HCT116 (cell line): ENCODE measurements at places on chromosomes 12 and 14.

DNA sequence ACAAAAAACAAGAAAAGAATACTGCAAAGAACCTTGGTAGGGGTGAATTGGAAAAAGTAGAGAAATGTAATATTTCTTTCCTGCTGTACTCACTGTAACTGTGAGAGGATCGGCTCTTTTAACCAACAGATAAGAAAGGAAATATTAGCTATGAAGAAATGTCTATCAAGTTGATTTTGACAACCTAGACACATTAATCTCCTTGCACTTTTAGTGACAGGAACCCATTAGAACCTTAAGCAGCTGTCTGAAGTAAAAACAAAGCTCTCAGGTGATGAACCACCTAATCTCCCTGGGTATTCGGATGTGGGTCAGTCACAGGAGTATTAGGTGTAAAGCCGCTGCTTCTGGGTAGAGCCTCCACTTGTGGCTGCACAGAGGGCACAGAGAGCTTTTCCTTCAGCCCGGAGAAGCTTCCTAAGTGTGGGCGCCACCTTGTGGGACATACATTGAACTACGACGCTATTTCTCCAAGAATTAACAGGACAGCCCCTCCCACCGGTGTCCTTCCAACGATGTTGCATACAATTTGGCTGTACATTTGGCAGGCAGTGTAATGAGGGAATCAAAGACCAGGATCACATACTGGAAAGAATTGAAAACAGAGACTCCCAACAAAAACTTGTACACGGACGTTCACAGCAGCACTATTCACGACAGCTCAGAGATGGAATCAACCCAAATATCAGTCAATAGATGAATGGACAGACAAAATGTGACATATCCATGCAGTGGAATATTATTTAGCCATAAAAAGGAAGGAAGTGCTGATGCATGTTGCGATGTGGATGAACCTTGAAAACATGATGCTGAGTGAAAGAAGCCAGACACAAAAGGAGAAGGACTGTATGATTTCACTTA lies 28.9 kb upstream of the MAPKAPK5 start:
- peak; percentile 76 for DNase-seq

GRCh38 chr14:59236195-59236594 lies 47.7 kb downstream of the DAAM1 start:
- no peak for DNase-seq

DNA sequence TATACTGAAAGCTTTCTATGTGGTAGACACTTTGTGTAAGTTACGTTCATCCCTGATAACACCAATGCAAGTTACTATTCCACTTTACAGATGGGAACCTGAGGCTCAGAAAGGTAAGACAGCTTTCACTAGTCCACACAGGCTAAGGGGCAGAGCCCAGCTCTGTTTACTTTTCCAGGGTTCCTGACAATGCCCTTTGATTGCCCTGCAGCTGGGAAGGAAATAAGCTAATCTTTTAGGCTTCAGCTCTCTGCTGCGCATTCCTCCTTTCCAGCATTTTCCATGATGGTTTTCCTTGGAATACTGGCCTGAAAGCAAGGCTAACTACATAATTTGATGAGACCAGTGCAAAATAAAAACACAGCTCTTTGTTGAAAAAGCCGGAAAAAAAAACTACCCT lies 185.7 kb upstream of the BTG1 start:
- DNase-seq = no peak

- no peak for DNase-seq
Measured at GRCh38 chr12:26271889-26272492, 76.6 kb downstream of the SSPN start.

- DNase-seq = no peak
Measured at GRCh38 chr12:89653-90052, 23.1 kb downstream of the IQSEC3 start.

DNA sequence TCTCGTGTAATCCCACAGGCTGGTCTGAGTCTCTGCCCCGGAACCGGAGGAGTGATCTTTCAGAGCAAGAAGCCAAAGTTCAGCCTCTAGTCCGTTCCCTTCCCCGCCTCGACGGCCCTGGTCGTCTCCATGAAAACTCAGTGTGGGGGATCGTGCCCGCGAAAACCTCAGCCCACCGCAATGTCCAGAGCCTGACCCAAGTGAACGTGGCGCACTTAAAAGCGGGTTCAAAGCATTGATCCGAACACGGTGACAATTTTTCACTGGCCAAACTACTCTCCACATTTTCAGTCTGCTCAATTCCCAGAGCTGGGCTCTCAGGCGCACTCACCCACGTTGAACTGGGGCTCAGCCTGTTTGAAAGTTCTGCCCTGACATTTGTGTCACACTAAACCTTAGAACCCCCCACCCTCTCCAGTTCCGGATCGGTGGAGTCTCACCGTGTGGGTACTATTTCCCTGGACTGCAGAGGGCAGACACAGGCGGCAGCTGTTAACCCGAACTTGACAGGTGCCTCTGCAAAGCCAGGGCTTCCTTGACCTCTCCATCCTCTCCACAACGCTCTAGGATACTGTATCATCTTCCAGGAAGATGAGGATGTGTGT lies 886 bp upstream of the PRICKLE1 start:
- DNase-seq = no peak

- no peak for DNase-seq
Measured at GRCh38 chr14:49920935-49921334, 28.1 kb downstream of the ARF6 start.

- no peak for DNase-seq
Measured at GRCh38 chr12:46908236-46908935, 82.6 kb upstream of the SLC38A4 start.

DNA sequence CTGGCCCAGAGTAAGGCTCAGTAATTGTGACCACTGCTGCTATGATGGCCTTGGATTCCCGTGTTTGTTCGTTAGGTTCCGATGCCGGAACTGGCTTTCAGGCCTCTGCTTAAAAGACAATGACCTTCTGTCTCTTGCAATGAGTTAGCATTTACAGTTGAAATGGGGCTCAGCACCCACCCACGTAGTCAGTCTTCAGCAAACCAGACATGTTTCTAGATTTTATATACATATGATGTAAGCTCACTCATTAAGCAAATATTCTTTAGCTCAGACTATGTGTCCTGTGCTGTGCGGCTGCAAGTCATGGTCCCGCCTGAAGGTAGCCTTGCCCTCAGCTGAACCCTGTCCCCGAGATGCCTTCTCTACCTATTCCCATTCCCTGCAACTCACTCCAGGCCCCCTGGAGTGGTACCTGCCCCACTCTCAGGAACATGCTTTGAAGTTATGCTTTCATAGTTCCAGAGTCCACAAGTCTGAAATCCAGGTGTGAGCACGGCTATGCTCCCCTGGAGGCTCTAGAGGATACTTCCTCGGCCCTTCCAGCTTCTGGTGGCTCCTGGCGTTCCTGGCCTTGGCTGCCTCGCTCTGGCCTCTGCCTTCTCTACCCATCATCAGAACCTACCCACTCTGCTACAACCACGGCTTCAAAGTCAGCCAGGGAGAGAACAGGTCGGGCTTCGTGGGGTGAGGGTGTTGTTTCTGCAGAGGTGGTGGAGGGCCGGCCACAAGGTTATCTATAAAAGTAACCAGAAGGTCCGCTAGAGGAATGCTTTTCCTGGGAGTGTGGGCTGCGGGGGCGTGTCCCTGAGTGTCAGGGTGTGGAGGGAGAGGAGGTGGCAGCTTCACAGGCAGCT lies 157.8 kb downstream of the RBM19 start:
- no peak for DNase-seq

GRCh38 chr12:5511644-5512600 lies 80.0 kb downstream of the NTF3 start:
- peak; percentile 18 for DNase-seq
